WTC11 (cell line): ENCODE measurements at places on chromosomes 2 and 18. TPM values are rescaled to one million over a fixed set of nuclear protein-coding genes. Genes with fewer than 3 reads are reported as not detected.
A peak's percentile ranks its signal among the peaks of the same experiment; 100 is the strongest.

DNA sequence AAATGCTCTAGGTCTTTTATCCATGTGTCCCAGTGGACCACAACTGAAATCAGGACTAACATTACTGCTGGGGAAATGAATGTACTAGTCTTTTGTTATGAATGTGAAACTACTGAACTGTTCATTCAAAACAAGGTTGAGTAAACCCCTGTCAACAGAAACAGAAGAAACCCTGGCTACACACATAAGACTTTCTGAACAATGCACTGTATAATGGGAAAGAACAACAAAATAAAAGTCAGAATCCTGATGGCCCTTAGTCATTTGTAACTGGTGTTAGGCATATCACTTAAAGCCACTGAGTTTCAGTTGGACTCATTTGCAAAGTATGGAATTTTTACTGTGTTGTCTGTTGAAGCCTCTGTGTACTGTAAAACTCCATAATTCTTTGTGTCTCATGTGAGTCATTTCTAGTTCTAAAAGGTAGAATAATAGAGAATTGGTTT lies 77.0 kb upstream of the UBXN4 start:
- DNase-seq: no peak

DNA sequence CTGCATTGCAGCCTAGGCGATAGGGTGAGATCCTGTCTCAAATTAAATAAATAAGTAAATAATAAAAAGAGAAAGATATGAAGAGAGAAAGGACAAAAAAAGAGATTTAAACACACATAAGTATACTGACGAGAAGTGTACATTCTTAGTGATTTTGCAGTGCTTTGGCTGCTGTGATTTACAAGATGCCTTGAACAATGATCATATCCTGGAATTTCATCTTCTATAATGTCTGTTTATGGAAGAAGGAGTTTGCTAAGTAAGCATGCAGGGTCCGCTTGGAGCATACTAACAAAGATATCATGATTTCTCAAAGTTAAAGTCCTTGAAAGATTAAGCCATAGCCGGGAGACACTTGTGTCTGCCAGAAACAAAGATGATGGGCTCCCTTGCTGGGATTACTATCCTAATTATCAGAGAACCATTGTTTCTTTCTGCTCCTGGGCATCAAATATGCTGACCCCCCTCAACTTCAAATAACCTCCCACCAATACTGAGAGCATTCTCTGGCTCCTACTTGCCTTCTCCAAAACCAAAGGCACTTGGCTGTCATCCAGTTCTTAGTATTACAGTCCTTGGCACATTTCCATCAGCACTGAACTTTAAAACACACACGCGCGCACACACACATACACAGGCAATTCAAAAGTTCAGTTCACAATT lies 47.5 kb upstream of the STAM2 start:
- no peak for DNase-seq

Gene SLC5A7
- total RNA-seq: 0.05 TPM in 1 of 3 replicates, not detected in the others

Gene MROH2A
- total RNA-seq: 0.16 TPM in 1 of 3 replicates, not detected in the others

Gene BOLL
- total RNA-seq: 0.13 to 0.14 TPM in 2 of 3 replicates, not detected in the other

- no peak for DNase-seq
These were observed 66.6 kb downstream of the STPG4 start for GRCh38 chr2:47088371-47089082.

GRCh38 chr2:111534910-111535352 lies 349.1 kb downstream of the ANAPC1 start:
- no peak for DNase-seq

DNA sequence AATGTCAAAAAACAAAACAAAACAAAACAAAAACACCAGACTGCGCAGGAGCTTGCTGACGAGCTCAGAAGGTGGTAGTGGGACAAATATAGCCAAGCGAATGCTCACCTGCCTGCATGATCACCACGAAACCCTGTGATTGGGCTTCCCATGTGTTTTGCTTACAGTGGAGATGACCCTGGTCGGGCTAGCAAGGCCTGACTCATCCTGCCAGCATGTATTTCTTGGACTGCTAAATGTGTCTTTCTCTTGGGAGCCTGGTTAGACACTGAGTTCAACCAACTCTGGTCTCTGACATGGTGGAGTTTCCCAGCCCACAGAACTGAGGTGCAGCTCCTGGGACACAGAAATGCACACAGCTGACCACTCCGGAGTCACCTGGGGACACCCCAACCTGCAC lies 30.7 kb upstream of the DUSP2 start:
- DNase-seq: no peak

- no peak for DNase-seq
These were observed 95.9 kb downstream of the SMC6 start for GRCh38 chr2:17657759-17658158.

Gene DNAH6
- 0.18 to 0.39 TPM (median 0.27 TPM) in 3 replicates for total RNA-seq

Gene PROM2
- total RNA-seq: 7.9 to 11.8 TPM (median 8.3 TPM) in 3 replicates

DNA sequence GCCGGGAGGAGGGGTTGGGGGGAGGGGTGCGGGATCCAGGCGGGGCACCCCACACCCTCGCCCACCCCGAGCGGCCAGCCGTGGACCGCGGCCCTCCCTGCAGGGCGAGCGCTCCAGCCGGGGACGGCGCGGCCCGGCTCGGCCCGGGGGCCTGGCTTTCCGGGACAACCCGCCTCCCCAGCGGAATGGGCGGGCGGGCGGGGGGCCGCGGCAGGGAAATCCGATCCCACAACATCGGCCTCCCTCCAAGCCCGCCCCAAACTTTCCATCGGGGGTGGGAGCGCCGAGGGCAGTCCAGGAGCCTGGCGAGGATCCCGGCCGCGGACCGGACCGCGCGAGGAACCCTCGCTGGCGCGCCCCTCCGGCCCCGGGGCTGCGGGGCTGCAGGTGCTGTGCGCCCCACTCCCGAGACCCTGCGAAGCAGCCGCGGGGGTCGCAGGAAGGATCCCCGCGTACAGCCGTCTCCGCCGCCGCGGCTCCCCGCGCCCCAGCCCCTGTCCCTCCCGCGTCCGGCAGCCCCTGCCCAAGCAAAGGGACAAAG lies 529 bp downstream of the SEMA4C start:
- peak; percentile 69 for DNase-seq

DNA sequence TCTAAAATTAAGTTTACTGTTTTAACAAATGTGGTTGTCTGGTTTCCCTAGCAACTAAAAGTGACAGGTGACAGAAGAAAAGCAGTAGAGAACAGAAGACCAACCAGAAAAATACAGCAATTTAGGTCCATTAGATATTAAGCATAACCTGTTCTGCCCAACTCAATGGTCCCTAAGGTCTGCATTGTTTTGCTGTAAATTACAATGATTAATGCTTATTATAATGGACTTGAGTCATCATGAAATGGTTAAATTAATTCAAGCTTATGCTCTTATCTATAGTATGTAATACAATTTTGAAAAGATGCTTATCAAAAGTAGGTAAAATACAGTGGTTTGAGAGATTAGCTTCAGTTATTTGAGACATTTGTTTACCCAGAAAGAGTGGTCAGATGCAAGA lies 378.0 kb downstream of the GRB14 start:
- no peak for DNase-seq

GRCh38 chr18:58402247-58402646 lies 226.6 kb downstream of the ALPK2 start:
- no peak for DNase-seq

- DNase-seq: no peak
These were observed 286.0 kb downstream of the LPIN1 start for GRCh38 chr2:12032398-12032797.

- no peak for DNase-seq
These were observed 335.0 kb upstream of the NT5C1B start for GRCh38 chr2:18924386-18924785.

- DNase-seq: no peak
These were observed 135.4 kb downstream of the PHLPP1 start for GRCh38 chr18:62850619-62851306.

DNA sequence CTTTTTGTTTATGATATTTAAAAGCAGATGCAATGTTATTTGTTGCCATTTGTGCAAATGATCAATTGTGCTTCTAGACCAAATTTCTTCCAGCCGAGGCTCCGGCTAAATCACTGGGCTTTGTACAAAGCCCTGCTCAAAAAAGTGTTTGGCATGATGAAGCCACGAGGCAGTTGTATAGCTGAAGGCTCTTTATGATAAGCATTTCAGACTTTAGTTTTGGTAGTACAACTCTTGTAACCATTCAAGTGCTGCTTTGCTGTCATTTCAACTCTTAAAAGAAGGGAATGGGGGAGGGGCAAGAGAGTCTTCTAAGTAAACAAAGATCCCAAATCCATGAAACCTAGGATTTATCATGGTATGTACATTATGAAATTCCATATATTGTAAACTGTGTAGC lies 3.3 kb upstream of the ZNF532 start:
- no peak for DNase-seq

DNA sequence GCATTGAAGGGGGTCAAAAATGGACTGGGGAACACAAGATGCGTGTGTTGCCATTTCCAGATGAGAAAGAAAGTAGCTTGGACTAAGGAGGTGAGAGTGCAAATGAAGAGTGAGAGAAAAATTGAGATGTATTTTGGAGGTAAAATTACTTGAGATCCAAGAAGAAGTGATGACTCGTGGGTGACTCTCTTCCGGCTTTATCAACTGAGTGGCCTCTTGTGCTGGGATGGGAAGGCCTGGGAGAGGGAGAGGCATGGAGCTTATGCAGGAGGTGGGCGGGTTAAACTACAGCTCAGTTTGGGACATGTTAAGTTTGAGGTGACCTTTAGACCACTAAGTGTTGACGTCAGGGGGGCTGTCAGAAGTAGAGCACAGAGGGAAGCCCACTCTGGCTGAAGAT lies 34.9 kb downstream of the SULT1C2 start:
- DNase-seq: no peak

Gene MBP
- total RNA-seq: 19.6 to 20.2 TPM (median 19.6 TPM) in 3 replicates

DNA sequence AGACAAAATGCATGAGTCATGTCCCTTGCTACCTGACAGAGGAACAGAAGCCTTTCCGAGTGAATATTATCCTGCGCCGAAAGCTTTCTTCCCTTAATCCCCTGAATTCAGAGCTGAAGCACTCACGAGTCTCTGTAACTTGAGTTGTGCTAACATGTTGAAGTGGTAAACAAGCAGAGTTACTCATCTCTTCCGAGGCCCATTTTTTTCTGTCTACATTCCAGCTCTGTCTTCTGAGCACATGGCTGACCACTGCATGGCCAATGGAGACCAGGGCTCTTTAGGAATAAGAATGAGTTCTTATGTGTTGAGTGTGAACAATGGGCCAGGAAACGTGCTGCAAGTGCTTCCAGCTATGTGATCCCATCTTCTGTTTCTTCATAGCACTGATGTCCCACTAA lies 73.1 kb upstream of the PID1 start:
- no peak for DNase-seq

Gene NPPC
- 0.98 to 2.5 TPM (median 2.2 TPM) in 3 replicates for total RNA-seq

DNA sequence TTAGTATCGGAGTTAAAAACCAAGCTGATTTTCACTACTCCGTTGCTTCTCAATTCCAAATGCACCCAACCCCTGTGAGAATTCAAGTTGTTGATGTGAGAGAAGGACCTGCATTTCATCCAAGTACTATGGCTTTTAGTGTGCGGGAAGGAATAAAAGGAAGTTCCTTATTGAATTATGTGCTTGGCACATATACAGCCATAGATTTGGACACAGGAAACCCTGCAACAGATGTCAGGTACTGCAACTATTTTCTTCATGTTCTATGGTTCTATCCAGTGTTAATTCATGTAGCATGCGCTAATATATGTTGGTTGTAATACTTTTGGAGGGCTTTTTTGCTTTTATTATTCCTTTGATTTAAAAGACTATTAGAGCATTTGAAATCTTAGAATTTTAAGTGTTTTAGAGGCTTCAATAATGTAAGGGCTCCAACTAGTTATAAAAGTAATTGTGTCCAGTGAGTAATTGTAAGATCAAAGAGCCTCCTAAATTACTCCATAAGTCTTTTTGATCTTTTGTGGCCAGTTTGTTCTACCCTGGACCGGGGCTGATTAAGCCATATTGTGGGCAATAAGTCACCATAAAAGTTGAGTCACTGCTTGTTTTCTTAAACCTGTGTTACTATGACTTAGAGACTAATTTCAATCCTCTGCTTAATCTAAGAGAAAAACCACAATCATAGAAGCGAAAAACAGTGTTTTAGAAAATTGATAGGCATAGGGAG lies 22.9 kb downstream of the DSG4 start:
- DNase-seq: no peak

Gene R3HDM1
- total RNA-seq: 58.4 to 60.4 TPM (median 59.9 TPM) in 3 replicates

Gene POTEF
- total RNA-seq: 10.5 to 13.6 TPM (median 13.3 TPM) in 3 replicates

Gene BOK
- total RNA-seq: 35.1 to 39.4 TPM (median 37.4 TPM) in 3 replicates

GRCh38 chr2:32009516-32010256 lies 1.1 kb downstream of the MEMO1 start:
- DNase-seq: peak; percentile 34

DNA sequence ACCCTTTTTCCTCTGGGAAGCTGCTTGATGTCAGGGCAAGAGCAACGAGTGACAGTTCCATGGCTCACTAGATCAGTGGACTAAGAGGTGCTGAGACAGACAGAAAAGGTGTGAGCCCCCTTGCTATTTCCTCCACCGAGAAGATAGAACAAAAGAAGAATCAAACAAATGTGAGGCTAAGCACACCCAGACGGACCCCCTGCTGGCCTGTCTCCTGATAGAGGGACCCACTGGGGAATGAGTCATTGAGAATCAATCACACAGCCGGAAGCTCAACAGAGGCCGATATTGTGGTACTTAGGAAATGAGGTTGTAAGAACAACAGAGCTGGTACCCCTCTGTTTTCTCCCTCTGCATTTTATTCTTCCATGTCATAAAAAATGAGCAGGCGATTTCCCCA lies 89.8 kb upstream of the TEX51 start:
- peak; percentile 26 for DNase-seq

Gene GAD1
- total RNA-seq: 2.5 to 3.6 TPM (median 2.6 TPM) in 3 replicates

GRCh38 chr18:7566244-7566566 lies 911 bp upstream of the PTPRM start:
- no peak for DNase-seq

DNA sequence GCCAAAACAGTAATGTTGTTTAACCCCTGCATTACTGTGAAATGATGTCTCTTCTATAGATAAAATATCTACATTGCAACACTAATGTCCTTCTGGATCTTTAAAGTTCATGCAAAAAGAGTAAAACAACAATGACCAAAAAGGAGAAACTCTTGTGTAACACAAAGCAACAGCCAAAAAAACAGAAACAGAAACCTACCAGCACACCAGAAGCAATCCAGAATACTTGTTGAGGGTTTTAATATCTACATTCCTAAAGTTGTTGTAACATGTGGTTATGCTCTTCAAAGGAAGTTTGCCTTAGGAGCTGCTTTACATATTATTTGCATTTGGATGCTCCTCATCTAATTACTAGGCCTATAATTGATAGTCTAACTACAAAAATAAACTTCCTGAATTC lies 157.2 kb downstream of the BABAM2 start:
- no peak for DNase-seq

Gene PDCD1
- total RNA-seq: 0.25 to 0.52 TPM (median 0.30 TPM) in 3 replicates

Gene GKN2
- total RNA-seq: not detected in 3 replicates

DNA sequence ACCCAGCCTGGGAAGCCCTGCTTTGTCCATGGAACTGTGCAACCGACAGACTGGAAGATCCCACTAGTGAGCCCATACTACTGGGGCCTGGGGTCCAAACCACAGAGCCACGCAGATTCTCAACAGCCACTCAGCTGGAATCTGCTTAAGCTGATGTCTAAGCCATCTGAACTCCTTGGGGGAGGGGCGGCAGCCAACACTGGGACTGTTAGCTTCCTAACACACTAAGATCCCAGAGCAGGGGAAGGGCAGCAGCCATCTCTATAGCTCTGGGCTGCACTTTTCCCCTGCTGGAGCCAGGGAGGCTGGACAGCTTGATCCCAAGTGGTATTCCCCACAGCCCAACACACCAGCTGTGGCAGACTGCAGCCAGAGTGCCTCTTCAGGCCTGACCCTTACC lies 118.3 kb downstream of the RPRM start:
- peak; percentile 17 for DNase-seq
